Immature natural killer cell (primary cell): ENCODE measurements at places on chromosomes 3 and 15.
A peak's percentile ranks its signal among the peaks of the same experiment; 100 is the strongest.

DNA sequence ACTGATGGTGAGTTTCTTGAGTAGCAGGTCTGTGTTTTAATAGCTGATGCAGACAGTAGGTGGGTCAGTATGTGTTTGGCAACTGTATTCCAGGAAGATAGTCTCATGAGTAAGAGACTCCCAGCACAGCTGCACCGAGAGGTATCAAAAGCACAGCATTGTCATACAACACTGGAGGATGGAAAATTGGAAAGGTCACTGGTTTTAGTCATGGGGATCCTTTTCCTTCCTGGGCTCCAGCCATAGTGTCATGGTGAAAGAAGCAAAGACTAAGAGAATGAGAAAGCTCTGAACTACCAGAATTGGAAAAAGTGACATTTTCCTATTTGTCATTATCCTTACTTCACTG lies 61.5 kb downstream of the P3H2 start:
- no peaks in the 10 kb centered on the region for H3K36me3 ChIP-seq
- H3K27me3 ChIP-seq: peaks cover under 1% of the 10 kb centered on the region
- no peak overlapping the region for H3K27ac ChIP-seq
- no peak overlapping the region for H3K4me3 ChIP-seq

DNA sequence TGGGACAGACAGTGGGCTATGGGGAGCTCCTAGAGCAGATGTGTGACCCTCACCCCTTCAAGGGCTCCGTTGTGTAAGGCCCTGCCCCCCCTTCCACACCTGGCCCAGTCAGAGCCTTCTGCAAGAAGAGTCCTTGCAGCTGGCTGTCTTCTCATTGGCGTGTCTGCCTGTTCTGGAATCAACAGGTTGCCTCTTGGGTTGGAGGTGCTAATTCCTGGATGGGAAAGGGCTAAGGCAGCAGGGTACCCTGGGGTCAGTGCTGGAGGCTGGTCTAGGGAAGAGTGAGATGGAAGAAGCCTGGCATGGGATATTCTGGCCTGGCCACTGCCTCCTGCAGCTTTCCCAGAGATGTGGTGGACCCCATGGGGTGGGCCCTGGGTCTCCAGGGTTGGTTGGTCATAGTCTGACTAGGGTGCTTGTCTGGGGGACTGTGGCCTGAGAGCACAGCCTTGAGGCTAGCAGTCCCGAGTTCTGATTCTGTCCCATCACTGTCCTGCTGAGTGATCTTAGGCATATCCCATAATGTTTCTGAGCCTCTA lies 5.1 kb downstream of the TEX264 start:
- no peak overlapping the region for H3K4me3 ChIP-seq
- H3K27ac ChIP-seq: no peak overlapping the region
- peaks cover 7% of the 10 kb centered on the region for H3K27me3 ChIP-seq

DNA sequence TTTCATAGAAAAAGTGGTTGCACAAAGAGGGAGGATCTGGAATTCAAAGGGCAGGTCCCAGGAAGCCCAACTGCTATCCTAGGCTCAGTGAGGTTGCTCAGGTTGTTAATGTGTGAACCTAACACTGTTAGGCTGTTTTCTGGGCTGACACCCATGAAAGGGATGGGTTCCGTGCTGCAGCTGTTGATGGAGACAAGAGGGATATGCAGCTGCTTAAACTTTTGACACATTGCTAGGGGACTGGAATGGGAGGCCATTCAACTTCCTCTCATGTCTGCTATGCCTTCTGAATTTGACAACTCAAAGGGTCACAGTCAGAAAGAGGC lies 198.0 kb upstream of the NR2E3 start:
- no peaks in the 10 kb centered on the region for H3K4me1 ChIP-seq
- peaks cover 7% of the 10 kb centered on the region for H3K27me3 ChIP-seq
- DNase-seq: no peak
- H3K36me3 ChIP-seq: no peaks in the 10 kb centered on the region
- H3K4me3 ChIP-seq: no peak overlapping the region

DNA sequence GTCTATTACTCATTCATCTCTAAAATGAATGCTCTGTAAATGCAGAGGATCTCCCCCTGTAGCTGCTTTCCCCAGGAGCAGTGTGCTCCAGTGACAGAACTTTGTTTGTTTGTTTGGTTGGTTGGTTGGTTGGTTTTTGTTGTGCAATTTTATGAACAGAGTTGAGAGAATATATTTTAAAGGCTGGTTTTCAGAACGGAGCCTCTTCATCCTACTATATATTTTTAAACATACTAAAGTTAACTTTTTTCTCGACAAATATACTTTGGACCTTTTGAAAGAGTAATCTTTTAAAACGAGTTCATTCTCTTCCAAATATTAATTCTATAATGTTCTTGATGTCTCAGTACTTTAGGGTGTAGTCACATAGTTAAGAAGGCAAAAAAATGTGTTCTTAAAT lies 20.2 kb downstream of the RYR3 start:
- H3K4me3 ChIP-seq: no peak overlapping the region
- H3K4me1 ChIP-seq: no peaks in the 10 kb centered on the region
- no peak for DNase-seq
- no peaks in the 10 kb centered on the region for H3K36me3 ChIP-seq
- H3K27me3 ChIP-seq: peaks cover 5% of the 10 kb centered on the region

- no peak overlapping the region for H3K27ac ChIP-seq
- H3K36me3 ChIP-seq: no peaks in the 10 kb centered on the region
- no peak overlapping the region for H3K4me3 ChIP-seq
- no peaks in the 10 kb centered on the region for H3K27me3 ChIP-seq
Observed at GRCh38 chr3:22886439-22887068, 316.6 kb upstream of the UBE2E2 start.

GRCh38 chr15:31511707-31512310 lies 185.2 kb downstream of the KLF13 start:
- H3K27ac ChIP-seq: no peak overlapping the region
- peaks cover 17% of the 10 kb centered on the region for H3K4me1 ChIP-seq
- no peaks in the 10 kb centered on the region for H3K36me3 ChIP-seq

DNA sequence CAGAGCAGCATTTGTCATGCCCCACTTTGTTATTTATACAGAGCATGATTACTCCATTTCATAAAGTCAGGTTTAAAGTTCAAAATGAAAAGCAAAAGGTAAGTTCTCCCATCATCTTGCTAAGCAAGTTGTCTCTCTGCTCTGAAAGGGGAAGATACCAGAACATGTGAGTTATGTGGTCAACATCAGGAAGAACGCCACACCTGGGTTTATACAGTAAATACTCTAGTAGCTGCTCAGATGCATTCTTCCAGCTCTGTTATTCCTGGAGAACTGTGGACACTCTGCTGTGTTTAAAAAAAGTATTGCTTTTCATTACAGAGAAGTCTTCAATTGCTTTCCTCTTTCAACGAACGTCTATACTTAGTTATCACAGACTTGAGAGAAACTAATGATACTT lies 145.7 kb downstream of the PLCL2 start:
- no peak overlapping the region for H3K4me3 ChIP-seq
- DNase-seq: no peak
- no peaks in the 10 kb centered on the region for H3K27me3 ChIP-seq
- H3K36me3 ChIP-seq: no peaks in the 10 kb centered on the region
- no peak overlapping the region for H3K27ac ChIP-seq

DNA sequence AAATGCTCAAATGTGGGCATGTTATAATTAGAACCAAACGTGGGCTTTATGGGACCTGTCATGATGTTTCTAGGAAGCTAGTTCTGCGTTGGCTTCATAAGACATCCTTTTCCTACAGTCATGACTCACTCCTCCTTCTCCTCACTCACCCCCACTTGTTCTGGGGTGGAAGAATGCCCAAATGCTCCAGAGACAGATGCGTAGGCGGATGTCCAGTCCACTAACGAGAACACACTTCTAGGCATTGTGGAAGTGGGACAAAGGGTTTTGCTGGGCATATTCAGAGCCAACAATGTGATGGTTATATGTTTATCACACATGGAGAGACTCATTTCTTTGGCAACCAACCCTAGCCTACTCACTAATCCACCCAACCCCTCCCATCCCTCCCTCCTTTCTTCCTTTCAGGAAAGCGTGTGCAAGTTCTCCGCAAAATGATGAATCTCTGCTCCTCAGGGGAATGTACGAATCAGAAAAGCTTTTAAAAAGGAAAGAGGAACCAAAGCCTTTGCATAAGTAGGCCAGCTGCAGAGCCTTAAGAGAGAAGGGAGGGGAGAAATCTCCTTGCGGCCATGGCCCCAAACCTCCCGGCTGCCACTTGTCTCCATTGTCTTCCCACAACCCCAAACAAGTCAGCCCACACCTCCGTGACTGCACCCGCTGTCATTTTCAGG lies 123.0 kb upstream of the SPRED1 start:
- H3K4me1 ChIP-seq: peaks cover 17% of the 10 kb centered on the region
- H3K36me3 ChIP-seq: no peaks in the 10 kb centered on the region
- H3K4me3 ChIP-seq: no peak overlapping the region

DNA sequence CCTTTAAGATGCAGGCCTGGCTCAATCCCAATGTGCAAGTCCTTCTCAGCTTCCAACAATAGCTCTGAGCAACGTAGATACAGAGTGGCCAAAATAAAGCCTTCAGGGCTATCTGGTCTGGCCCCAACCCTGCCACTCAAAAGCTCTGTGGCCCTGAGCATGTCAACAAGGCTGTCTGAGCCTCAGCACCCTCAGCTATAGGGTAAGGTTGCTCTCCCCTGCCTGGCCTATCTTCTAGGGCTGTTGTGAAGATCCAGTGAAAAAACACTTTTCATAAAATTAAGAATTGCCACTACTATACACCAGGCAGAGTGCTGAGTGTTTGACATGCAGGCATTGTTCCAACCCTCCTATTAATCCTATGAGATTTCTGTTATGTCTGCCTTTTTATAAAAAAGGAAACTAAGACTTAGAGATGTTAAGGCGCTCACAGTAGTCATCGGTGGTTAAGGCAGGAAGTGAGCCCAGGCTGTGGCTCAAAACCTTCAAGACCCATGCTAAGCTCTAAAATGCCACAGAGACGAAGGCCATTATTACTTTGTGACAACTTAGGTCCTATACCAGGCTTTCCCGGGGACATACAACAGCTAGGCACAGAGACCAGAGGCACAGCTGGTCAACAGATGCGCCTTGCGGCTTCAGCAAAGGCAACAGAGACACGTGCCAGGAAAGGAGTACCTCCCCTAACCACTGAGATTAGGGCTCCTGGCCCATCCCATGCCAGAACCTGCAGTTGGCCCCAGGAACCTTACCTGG lies 5.1 kb downstream of the POLG start:
- H3K4me1 ChIP-seq: peaks cover 63% of the 10 kb centered on the region
- peak overlapping the region; percentile 75 for H3K4me3 ChIP-seq
- H3K36me3 ChIP-seq: peaks cover 61% of the 10 kb centered on the region
- H3K27ac ChIP-seq: peak overlapping the region; percentile 92
- peaks cover 7% of the 10 kb centered on the region for H3K27me3 ChIP-seq
- peak; percentile 66 for DNase-seq

DNA sequence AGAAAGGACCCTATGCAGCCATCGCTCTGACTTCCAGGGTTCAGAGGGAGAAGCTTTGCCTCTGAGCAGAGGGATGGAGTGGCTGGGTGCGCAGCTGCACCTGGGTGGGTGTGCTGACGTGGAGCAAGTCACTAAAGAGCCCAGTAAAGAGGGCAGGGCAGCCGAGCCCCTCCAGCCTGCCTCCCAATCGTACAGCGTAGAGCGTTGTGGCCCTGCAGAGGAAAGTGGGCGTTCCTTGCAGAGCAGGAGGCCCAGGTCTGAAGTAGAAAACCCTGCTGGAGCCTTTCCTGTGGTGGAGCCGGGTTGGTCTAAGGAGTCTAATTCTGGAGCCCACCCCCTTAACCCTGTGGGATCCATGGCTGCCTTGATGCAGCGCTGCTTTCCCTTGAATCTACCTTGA lies 61.0 kb downstream of the ABTB1 start:
- H3K27ac ChIP-seq: no peak overlapping the region
- peaks cover 6% of the 10 kb centered on the region for H3K27me3 ChIP-seq
- H3K36me3 ChIP-seq: no peaks in the 10 kb centered on the region
- H3K4me1 ChIP-seq: no peaks in the 10 kb centered on the region
- H3K4me3 ChIP-seq: no peak overlapping the region
- no peak for DNase-seq

- H3K36me3 ChIP-seq: no peaks in the 10 kb centered on the region
- H3K27ac ChIP-seq: no peak overlapping the region
- H3K27me3 ChIP-seq: no peaks in the 10 kb centered on the region
- DNase-seq: no peak
- peaks cover 49% of the 10 kb centered on the region for H3K4me1 ChIP-seq
- H3K4me3 ChIP-seq: no peak overlapping the region
Observed at GRCh38 chr3:171250444-171250843, 209.8 kb downstream of the TNIK start.

DNA sequence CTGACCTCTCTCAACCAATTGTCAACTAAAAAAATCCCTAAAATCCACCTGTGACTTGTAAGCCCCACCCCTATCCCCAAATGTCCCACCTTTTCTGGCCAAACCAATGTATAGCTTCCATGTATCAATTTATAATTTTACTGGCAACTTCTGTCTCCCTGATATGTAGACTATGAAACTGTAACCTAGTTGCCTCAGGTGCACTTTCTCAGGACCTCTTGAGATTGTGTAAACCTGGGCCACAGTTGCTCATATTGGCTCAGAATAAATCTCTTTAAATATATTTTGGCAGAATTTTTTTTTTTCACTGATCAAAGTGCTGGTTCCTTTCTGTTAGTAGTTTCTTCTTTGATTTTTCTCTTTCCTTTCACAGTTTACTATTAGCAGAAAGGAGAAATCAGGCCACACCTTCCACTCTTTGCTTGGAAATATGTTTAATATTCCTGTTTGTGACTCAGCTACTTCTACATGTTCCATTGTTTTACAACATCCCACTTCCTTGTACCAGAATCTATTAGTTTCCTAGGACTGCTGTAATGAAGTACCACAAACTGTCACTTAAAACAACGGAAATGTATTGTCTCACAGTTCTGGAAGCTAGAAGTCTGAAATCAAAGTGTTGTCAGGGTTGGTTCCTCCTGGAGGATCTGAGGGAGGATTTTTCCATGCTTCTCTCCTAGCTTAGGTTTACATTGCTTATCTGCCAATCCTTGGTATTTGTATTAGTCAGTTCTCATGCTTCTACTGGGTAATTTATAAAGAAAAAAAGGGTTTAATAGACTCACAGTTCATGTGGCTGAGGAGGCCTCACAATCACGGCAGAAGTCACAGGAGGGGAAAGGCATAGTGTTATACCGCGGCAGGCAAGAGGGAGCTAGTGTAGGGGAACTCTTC lies 801.2 kb upstream of the ARPP21 start:
- H3K4me1 ChIP-seq: no peaks in the 10 kb centered on the region
- DNase-seq: no peak
- no peaks in the 10 kb centered on the region for H3K36me3 ChIP-seq
- H3K27ac ChIP-seq: no peak overlapping the region
- H3K27me3 ChIP-seq: no peaks in the 10 kb centered on the region
- H3K4me3 ChIP-seq: no peak overlapping the region

- H3K27ac ChIP-seq: peak overlapping the region; percentile 50
- H3K4me1 ChIP-seq: no peaks in the 10 kb centered on the region
- H3K4me3 ChIP-seq: no peak overlapping the region
- H3K36me3 ChIP-seq: peaks cover 18% of the 10 kb centered on the region
- H3K27me3 ChIP-seq: no peaks in the 10 kb centered on the region
Observed at GRCh38 chr15:43168192-43169107, 16.8 kb upstream of the CCNDBP1 start.

DNA sequence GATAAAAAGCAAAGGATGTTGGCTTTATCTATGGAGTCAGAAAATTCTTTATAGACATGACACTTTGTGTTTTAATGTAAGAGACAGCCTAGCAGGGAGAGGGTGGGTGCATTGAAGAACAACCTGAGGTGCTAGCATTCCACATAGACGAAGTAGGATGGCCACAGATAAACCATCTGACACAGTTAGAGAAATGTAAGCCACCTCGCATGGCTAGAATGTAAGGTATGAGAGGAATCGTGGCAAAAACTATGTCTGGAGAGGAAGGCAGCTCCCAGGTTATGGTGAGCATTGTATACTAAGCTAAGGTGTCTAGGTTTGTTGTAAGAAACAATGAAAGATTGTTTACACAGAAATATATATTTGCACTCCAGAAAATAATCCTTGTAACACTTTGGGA lies 194.0 kb upstream of the SLITRK3 start:
- no peaks in the 10 kb centered on the region for H3K4me1 ChIP-seq
- no peak for DNase-seq
- H3K27ac ChIP-seq: no peak overlapping the region
- no peaks in the 10 kb centered on the region for H3K36me3 ChIP-seq
- peaks cover 2% of the 10 kb centered on the region for H3K27me3 ChIP-seq
